Foreskin keratinocyte (primary cell): ENCODE measurements at places on chromosomes 2 and 18. TPM values are rescaled to one million over a fixed set of nuclear protein-coding genes. Genes with fewer than 3 reads are reported as not detected.

Gene LAMA1
- 1.5 and 7.5 TPM in 2 replicates for total RNA-seq

Gene ACMSD
- total RNA-seq = not detected in 2 replicates

Gene SCN7A
- 0.07 TPM in 1 of 2 replicates, not detected in the other for total RNA-seq

Gene ANKRD44
- total RNA-seq = 0.99 and 2.0 TPM in 2 replicates
